ENCODE measurements at places on chromosomes 6 and 20. TPM values are rescaled to one million over a fixed set of nuclear protein-coding genes. Genes with fewer than 3 reads are reported as not detected.

- DNase-seq, result no peak
- peaks cover 35% of the 10 kb centered on the region for H3K4me1 ChIP-seq
- H3K27ac ChIP-seq, result no peak overlapping the region
- H3K36me3 ChIP-seq, result no peaks in the 10 kb centered on the region
Measured at GRCh38 chr6:132272776-132273175, 128.5 kb downstream of the MOXD1 start.

DNA sequence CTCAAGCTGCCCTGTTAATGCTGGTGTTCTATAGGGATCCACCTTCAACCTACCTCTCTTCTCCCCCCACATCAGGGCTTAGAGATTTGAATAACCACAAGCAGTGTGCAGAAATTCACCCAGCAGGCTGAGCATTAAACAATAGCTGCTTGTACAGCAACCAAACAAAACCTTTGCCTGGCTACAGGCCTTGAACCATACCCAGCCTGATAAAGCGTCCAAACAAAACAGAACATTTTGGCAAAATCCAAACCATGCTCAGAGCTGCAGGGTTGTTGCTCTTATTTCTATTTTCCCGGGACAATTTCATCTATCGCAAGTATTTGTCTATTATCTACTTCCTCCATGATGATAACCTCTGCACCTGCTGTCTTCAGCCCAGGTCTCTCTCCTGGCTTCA is 142.3 kb downstream of the UNC5CL start:
- no peaks in the 10 kb centered on the region for H3K36me3 ChIP-seq
- no peak overlapping the region for H3K4me3 ChIP-seq
- no peak for DNase-seq
- H3K27ac ChIP-seq, result no peak overlapping the region
- no peaks in the 10 kb centered on the region for H3K4me1 ChIP-seq

DNA sequence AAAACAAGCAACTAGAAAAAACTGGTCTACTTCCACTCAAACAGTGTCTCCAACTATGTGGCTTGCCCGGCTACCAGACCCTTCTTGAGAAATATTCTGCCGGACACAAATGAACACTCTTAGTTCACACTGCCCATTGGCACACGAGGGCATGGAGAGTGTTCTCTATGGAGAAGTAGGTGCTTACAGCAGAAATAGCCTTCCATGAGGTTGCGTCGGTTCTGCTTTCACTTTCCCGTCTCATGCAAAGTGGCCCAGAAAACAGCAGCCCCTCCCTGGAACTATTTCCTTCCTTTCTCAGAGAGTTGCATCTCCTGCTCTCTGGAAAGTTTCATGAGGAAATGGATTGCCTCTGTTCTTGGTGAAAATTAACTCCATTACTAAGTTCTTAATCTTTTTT is 9.5 kb upstream of the HLA-DOA start:
- peak overlapping the region; percentile 76 for H3K27ac ChIP-seq
- H3K27me3 ChIP-seq, result no peaks in the 10 kb centered on the region
- peaks cover 33% of the 10 kb centered on the region for H3K4me1 ChIP-seq
- peak; percentile 95 for DNase-seq
- H3K4me3 ChIP-seq, result peak overlapping the region; percentile 44
- H3K36me3 ChIP-seq, result no peaks in the 10 kb centered on the region

CD93 gene
- not detected for total RNA-seq

KIF13A gene
- not detected for total RNA-seq

CFB gene
- total RNA-seq, result 0.22 TPM

- no peak overlapping the region for H3K27ac ChIP-seq
- DNase-seq, result no peak
- no peaks in the 10 kb centered on the region for H3K36me3 ChIP-seq
- H3K4me1 ChIP-seq, result no peaks in the 10 kb centered on the region
Measured at GRCh38 chr20:5703681-5704101, 46.5 kb upstream of the SHLD1 start.

GRCh38 chr6:43977404-43978111 is 149.7 kb downstream of the MRPL14 start:
- H3K27ac ChIP-seq, result no peak overlapping the region
- DNase-seq, result no peak
- no peak overlapping the region for H3K4me3 ChIP-seq
- H3K36me3 ChIP-seq, result no peaks in the 10 kb centered on the region

DNA sequence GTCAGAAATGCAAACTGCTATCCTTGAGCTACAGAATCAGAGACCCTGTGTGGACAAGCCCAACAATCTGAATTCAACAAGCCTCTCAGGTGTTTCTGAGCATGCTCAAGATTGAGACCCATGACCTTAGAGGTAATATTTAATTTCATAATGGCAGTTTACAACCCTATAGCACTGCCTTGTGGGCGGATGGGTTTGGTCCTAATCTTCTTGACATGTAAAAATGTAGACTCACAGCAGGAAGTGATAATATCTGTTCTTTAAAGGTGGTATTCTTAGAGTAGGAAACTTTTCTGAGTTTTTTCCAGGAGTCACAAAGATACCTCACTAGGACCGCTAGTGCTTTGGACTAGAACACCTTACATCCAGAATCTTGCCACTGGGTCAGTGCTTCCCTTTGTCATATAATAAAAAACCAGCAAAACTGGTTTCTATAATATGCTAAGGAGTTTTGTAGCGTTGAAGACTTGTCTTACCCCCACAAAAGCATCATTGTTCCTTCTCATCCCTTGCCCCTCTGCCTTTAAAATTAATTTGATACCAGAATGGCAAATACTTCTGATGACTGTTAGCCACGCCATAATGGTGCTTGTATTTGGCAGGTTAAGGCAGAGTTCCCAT is 52.6 kb downstream of the E2F3 start:
- no peak for DNase-seq
- H3K4me3 ChIP-seq, result no peak overlapping the region
- no peak overlapping the region for H3K27ac ChIP-seq
- H3K4me1 ChIP-seq, result peaks cover 4% of the 10 kb centered on the region
- no peaks in the 10 kb centered on the region for H3K27me3 ChIP-seq

- DNase-seq, result no peak
- H3K36me3 ChIP-seq, result no peaks in the 10 kb centered on the region
- peaks cover 12% of the 10 kb centered on the region for H3K4me1 ChIP-seq
- no peak overlapping the region for H3K4me3 ChIP-seq
- no peak overlapping the region for H3K27ac ChIP-seq
Measured at GRCh38 chr6:169024047-169024660, 229.5 kb downstream of the THBS2 start.

DNA sequence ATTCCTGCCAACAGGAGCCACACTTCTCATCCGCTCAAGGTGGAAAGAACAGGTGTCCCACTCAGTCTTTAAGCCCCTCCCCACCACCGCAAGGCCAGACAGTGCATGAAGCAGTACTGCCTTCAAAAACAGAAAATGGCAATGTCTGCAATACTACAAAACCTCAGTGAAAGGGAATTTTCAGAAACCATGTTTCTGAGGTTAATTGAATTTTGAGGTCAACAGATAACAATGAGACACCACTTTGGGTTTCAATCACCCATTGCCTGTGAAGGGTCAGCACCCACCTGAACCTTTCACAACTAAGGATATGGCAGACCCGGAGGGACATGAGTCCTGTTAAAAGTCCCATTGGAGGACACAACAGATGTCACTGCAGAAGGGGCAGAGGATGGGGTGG is 13.0 kb downstream of the ZC3H12D start:
- no peak for DNase-seq
- no peak overlapping the region for H3K4me3 ChIP-seq
- peak overlapping the region; percentile 100 for H3K27ac ChIP-seq
- H3K4me1 ChIP-seq, result peaks cover 100% of the 10 kb centered on the region
- H3K36me3 ChIP-seq, result peaks cover 53% of the 10 kb centered on the region

SNAP91 gene
- not detected for total RNA-seq

DNA sequence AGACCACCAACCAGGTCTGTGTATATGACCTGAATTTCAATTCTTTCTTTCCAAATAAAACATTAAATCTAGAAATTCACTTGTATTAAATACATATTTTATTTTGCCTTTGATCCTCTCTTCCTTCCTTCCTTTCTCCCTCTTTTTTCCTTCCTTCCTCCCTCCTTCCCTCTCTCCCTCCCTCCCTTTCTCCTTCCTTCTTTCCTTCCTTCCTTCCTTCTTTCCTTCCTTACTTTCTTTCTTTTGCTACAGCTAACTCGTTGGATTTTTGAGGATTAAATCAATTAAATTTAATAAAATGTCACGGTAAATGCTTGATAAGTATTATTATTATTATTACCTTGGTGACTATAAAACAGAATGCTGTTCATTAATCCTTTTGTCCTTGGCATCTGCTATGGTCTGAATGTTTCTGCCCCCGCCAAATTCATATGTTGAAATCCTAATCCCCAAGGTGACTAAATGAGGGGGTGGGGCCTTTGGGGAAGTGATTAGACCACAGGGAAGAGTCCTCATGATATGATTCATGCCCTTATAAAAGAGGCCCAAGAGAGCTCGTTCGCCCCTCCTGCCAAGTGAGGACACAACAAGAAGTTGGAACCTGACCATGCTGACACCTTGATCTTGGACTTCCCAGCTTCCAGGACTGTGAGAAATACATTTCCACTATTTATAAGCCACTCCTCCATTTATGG is 67.6 kb upstream of the BTBD3 start:
- no peaks in the 10 kb centered on the region for H3K27me3 ChIP-seq
- no peaks in the 10 kb centered on the region for H3K36me3 ChIP-seq
- no peaks in the 10 kb centered on the region for H3K4me1 ChIP-seq
- no peak overlapping the region for H3K27ac ChIP-seq

PIGU gene
- total RNA-seq, result 13.0 TPM

GRCh38 chr20:2342243-2342642 is 38.5 kb upstream of the TGM6 start:
- H3K27ac ChIP-seq, result no peak overlapping the region
- no peak overlapping the region for H3K4me3 ChIP-seq
- H3K4me1 ChIP-seq, result no peaks in the 10 kb centered on the region

- H3K27ac ChIP-seq, result no peak overlapping the region
- no peaks in the 10 kb centered on the region for H3K27me3 ChIP-seq
- peak; percentile 80 for DNase-seq
- no peaks in the 10 kb centered on the region for H3K36me3 ChIP-seq
- H3K4me3 ChIP-seq, result no peak overlapping the region
Measured at GRCh38 chr6:113994934-113995342, 24.0 kb upstream of the HDAC2 start.

GTF3C6 gene
- 30.4 TPM for total RNA-seq

DNA sequence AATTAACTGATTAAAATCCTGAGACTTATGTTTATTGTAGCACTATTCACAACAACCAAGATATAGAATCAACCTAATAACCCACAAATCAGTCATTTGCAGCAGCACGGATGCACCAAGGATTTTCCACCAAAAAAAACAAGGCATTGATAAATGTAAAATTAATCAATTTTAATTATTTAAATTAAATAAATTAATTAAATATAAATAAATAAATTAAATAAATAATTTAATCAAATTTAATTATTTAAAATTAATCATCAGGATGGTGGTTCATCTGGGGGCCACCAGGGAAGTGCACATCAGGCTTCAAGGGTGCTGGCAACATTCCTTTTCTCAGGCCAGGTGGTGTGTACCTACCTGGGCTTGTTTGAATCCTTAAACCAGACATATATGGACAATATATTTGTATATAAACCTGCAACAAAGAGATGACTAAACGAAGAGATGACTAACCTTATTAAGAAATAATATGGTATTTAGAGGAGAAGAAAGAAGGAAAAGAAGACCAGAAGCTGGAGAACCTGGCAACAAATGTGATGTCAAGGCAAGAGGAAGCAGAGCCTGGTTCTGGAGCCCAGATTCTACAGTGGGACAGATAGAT is 89.2 kb downstream of the CD164 start:
- no peaks in the 10 kb centered on the region for H3K27me3 ChIP-seq
- no peak overlapping the region for H3K4me3 ChIP-seq
- H3K4me1 ChIP-seq, result no peaks in the 10 kb centered on the region

DEFB128 gene
- not detected for total RNA-seq
